ENCODE measurements at places on chromosomes 12 and 14. TPM values are rescaled to one million over a fixed set of nuclear protein-coding genes. Genes with fewer than 3 reads are reported as not detected.

DNA sequence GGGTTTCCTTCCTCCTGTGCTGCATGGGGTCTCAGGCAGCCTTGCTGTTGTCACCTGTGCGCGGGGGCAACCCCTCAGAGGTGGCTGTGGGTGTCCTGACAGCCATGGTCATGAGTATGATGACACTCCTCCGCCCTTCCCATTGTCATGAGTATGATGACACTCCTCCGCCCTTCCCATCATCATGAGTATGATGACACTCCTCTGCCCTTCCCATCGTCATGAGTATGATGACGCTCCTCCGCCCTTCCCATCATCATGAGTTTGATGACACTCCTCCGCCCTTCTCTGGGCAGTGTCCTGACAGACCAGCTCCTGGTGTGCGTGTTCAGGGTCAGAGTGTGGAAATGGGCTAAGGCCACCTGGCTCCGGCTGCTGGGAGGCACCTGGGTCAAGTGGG lies 40.0 kb downstream of the FBRSL1 start:
- no peak for DNase-seq

GRCh38 chr12:81206429-81206828 lies 128.6 kb downstream of the ACSS3 start:
- DNase-seq: no peak

Gene KRT79
- total RNA-seq: not detected

GRCh38 chr12:26732005-26732908 lies 100.7 kb downstream of the ITPR2 start:
- DNase-seq: no peak

GRCh38 chr14:30410986-30411385 lies 148.0 kb upstream of the G2E3 start:
- no peak for DNase-seq

Gene POTEM
- not detected for total RNA-seq

DNA sequence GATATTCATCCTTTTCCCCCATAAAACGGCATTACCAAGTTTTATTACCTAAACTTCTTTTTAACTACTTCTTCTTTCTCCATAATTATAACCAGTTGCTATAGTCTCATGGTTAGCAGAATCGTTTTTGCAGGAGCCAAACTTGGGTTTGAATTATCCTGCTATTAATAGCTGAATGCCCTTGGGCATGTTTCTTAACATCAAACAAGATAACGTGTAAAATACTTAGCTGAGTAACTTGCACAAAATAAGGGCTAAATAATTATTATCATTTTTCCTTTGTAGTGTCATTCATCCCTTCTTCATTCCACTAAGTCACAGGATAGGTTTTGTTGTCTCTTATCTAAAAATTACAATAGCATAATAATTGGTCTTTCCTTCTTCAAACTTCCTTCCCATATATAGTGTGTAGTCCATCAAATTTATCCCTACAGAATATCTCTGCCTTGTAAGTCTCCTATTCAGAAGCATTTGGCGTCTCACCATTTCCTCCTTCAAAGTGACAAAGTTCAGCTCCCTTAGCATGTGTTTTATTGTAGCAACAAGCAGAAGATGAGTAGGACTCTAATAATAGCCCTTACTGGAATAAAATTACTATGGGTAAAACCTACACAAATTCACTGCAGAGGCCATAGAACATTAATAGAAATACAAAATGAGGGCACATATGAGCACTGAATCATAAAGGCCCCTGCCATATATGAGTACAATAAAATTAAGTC lies 63.8 kb downstream of the FAR2 start:
- no peak for DNase-seq

- DNase-seq: no peak
These were observed 484 bp downstream of the ALKBH1 start for GRCh38 chr14:77707355-77707723.

DNA sequence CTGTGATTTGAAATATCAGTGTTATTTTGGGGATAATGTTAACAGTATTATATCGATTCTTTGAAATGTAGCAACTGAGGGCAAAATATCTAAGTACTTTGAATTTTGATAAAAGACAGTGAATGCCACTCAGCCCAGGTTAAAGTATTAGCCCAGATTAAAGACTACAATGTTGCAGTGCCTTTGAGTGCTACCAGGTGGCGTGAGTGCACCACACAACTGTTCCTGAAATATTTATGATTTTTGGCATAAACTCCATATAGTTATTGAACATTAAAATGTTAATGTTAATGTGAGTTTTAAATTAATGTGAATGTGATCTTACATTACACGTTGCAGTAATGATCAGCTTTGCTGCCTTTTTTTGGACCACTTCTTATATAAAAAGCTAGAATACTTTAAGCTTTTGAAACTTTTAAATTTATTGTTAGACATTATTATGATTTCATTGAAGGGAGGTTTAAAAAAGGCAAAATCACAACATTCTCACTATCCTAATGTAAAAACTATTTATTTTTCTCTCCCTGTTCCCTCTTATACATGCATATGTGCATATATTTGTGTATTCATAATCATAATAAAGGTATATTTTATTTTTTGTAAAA lies 22.5 kb downstream of the MRPS35 start:
- no peak for DNase-seq

Gene DDX11
- total RNA-seq: 15.0 TPM

- no peak for DNase-seq
These were observed 29.8 kb upstream of the TMED10 start for GRCh38 chr14:75206190-75206589.

- DNase-seq: no peak
These were observed 165.4 kb upstream of the PLEKHG7 start for GRCh38 chr12:92537290-92537960.

Gene INF2
- total RNA-seq: 67.0 TPM

DNA sequence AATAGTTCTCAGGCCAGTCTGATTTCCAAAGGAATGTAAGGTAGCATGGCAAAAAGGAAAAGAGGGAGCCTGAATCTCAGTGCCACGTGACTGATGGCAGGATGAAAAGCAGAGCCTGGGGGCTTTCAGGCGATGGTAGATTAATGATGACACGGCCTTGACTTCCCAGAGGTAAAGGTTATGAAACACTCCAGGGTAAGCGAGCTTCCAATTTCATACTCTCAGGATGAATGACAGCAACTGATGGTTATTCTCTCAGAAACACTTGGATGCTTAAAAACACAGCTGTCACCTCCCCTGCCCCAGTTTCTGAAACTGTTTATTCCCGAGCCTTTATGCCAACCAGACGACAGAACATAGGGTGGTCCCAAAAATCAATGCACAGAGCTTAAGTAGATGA lies 28.8 kb downstream of the GDF11 start:
- DNase-seq: no peak

GRCh38 chr12:113063396-113064350 lies 7.1 kb downstream of the DTX1 start:
- no peak for DNase-seq

GRCh38 chr12:21219206-21219605 lies 88.2 kb downstream of the SLCO1B1 start:
- DNase-seq: no peak

DNA sequence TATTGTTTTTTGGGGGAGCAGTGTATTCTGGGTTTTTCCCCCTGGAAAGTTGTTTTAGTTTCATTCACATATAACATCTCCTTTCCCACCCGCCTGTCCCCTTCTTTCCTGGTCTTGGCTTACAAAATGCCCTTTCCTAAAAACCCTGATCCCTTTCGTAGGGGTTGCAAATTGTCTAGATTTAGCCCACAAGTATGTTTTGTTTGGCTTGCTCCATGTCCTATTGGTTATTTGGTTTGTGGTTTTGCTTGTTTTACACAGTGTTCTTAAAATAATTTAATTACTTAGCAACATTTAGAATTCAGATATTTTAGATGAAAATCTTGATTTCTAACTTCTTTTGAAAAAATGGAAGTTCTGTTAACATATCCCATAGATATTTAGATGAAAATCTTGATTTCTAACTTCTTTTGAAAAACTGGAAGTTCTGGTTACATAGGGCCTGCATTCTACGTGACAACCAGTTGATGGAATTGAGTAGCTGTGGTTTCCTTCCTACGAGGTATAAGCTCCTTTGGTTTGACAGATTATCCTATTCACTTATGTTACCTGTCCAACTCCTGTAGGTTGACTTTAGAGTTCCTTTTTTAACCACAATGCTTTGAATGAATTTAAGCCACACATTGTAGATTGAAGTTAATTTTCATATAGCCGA lies 89.2 kb upstream of the TMEM263 start:
- DNase-seq: no peak
